HCT116 (cell line): ENCODE measurements at places on chromosomes 2 and 18. TPM values are rescaled to one million over a fixed set of nuclear protein-coding genes. Genes with fewer than 3 reads are reported as not detected.

DPYSL5 gene
- 8.4 TPM for total RNA-seq

GALR1 gene
- total RNA-seq, result not detected

DNA sequence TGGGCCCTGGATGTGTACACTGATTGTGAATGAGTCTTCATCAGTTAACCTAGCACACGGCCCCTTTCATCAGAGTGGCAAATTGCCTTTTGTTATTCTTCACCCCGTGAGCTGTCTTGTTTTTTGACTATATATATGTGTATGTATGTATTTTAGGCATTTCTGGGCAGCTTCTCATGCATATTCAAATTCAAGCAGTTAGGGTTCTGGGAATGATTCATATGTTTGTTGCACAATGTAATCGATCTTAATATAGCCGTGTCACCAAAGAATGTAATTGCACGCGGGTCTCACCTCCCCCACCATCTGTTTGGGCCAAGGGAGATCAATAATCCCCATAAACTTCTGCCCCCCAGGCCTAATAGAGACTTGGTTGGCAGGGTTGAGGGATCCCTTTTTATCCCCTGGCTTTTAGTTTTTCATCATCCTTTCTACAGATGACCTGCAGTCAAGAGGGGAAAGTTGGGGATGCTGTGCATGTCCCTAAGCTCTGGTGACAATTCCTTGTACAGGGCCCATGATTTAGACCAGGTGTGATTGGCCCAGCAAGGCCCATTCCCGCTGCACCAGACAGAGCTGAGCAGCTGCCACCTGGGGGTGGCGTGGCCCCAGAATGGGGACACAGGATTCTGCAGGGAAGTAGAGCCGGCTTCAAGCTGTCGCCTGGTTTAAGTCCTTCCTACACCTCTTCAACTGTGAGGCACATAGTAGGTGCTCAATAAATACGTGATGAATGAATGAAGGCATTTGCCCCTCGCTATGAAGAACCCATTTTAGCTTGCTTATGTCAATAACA is 19.2 kb downstream of the KCNF1 start:
- DNase-seq, result no peak

- DNase-seq, result no peak
Measured at GRCh38 chr2:143355870-143356269, 226.7 kb downstream of the ARHGAP15 start.

GRCh38 chr2:183592271-183592670 is 468.0 kb downstream of the NUP35 start:
- DNase-seq, result no peak
